HFF-Myc (cell line): ENCODE measurements at places on chromosomes 1 and 21.

GRCh38 chr1:93774707-93775106, 93.1 kb upstream of the BCAR3 start:
- no peak for DNase-seq

- no peak for DNase-seq
Measured at GRCh38 chr1:26553942-26554682, 24.6 kb downstream of the RPS6KA1 start.

- no peak for DNase-seq
Measured at GRCh38 chr1:224069138-224069537, 44.8 kb upstream of the FBXO28 start.

- DNase-seq = no peak
Measured at GRCh38 chr1:26574719-26575251, 45.2 kb downstream of the RPS6KA1 start.

DNA sequence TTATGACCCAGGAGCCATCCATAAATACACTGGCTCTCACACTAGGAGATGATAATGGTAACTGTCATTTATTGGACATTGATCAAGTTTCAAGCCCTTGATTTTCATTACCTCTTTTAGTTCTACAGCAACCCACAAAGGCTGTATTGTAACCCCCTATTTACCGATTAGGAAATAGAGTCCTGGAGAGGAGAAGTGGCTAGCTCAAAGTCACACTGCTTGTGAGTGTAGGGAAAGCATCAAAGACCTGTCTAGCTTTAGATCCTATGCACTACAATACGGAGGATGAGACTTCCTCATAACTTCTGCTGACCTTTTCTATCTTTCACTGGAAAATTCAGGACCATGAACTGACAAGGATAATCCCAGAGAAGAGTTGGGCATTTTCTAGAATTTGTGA, 115.2 kb downstream of the LMX1A start:
- no peak for DNase-seq

DNA sequence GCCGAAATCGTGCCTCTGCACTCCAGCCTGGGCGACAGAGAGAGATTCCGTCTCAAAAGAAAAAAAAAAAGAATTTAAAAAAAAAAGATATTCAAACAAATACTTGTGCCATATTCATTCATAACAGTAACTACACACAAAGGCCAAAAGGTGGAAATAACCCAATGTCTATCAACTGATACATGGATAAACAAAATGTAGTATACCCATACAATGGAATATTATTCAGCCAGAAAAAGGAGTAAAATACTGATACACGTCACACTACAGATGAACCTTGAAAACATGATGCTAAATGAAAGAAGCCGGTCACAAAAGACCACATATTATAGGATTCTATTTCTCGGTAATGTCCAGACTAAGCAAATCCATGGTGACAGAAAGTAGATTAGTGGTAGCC, 109.4 kb upstream of the SOD1 start:
- DNase-seq = no peak

GRCh38 chr1:21607549-21608529, 61.3 kb downstream of the RAP1GAP start:
- DNase-seq = peak; percentile 59

- DNase-seq = no peak
Measured at GRCh38 chr1:228076796-228077430, 5.6 kb upstream of the ARF1 start.

DNA sequence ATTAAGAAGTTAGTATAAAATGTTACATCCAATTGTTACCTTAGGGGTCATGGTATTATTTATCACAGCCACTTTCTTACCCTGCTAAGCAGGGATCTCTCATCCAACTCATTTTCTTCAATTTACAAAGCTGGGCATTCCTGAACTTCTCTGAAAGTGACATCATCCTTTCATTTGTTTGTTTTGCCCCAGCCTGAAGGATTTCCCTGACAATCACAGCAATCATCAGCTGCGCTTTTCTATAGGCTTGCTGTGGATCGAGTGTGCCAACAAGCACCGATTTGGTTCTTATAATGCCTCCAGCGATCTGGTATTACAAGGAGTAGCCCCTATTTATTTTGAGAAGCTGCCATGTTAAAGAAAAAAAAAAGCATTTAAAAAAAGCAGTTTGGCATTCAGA, 240.2 kb downstream of the USH2A start:
- DNase-seq = no peak

- DNase-seq = no peak
Measured at GRCh38 chr21:42336054-42336453, 14.7 kb downstream of the TFF2 start.

GRCh38 chr1:31984419-31985347, 29.0 kb upstream of the KHDRBS1 start:
- DNase-seq = no peak

DNA sequence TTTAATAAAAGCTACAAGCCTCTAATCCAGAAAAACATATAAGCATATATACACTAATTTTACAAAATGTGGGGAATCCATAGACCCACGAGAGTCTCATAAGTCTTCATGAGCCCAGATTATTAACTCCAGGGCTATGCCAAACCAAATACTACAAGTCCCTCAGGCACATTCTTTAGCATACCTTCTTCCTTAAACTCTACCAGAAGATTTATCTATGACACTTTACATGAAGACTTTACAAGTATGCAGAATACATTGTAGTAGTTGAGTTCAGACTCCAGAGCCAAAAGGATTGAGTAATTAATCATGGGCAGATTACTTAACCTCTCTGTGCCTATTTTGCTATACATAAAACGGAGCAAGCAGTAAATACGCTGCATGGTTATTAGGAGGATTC, 793.7 kb upstream of the ADGRL2 start:
- no peak for DNase-seq

GRCh38 chr21:28592205-28592865, 400.3 kb downstream of the LTN1 start:
- DNase-seq = no peak

GRCh38 chr1:27122652-27123051, 32.3 kb downstream of the SLC9A1 start:
- DNase-seq = peak; percentile 77

GRCh38 chr1:24341260-24341659, 22.1 kb downstream of the GRHL3 start:
- DNase-seq = no peak

- DNase-seq = no peak
Measured at GRCh38 chr1:115228191-115228590, 109.9 kb downstream of the NGF start.

GRCh38 chr1:29478151-29478791, 241.9 kb downstream of the PTPRU start:
- no peak for DNase-seq

- no peak for DNase-seq
Measured at GRCh38 chr1:234624724-234625117, 14.7 kb upstream of the IRF2BP2 start.

DNA sequence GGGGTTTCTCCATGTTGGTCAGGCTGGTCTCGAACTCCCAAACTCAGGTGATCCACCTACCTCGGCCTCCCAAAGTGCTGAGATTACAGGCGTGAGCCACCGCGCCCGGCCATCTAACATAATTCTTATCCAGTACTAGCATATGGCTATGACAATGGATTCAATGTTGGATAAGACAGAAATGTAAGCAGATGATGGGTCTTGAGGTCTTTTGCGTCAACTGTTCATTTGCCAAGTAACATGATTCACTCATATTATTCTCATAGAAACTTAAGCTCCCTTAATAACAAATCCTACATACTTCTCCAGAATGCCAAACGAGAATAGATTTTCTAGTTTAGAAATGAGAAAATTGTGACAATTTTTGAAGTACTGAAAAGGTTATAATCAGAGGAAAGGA, 170.3 kb downstream of the RGS7 start:
- no peak for DNase-seq

DNA sequence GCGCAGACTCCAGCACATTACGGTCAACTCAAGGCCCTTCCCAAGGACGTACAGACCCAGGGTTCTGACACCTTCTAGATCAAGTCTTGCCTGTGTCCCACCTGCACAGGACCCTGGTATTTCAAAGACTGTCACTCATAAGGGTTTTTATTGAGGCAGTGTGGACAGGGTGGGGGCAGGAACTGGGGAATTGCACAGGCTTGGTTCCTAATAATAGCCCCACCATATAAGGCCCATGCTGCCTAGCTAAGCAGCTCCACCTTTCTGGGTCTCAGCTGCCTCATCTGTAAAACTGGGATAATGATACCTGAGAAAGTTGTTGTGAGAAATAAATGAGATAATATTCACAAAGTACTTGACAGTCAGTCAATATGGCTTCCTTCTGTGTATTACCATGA, 55.3 kb upstream of the PUM1 start:
- DNase-seq = no peak

- DNase-seq = no peak
Measured at GRCh38 chr1:233281711-233282581, 13.6 kb downstream of the PCNX2 start.
